Mucosa of gallbladder (tissue), 1 donor: ENCODE measurements at places on chromosomes 4 and X.

GRCh38 chrX:137654481-137654880 is 88.6 kb downstream of the ZIC3 start:
- DNase-seq = no peak

- DNase-seq = peak; percentile 62
Observed at GRCh38 chr4:82515705-82516104, 46.1 kb downstream of the TMEM150C start.

DNA sequence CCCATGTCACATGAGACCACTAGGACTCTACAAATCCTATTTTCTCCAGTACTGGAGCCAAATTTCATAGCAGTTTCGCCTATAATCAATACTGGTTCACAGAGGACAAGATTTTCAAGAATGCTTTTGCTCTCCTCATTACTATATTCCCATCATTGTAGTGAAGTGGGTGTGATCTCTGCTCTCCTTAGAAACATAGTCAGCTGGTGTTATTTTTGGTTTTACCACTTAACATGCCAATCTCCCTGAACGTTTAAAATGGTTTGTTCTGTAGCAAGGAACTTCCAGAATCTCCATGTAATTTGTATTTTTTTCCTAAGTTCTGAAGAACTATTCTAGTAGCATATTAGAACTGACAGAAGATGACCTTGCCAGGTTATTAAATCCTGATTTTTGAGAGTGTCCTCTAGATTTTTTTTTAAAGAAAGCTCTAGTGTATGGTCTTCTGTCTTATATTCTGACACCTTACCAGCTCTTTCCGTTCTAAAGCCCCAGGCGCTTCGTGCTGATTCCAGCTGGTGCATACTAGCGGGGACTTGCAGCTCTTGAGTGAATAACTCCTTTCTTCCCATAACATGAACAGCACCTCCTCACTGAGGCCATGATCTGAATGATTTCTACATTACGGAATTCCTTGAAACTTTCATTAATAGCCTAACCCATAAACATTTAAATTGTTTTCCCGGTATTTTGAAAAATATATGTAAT is 1372.9 kb downstream of the TECRL start:
- no peak for DNase-seq

DNA sequence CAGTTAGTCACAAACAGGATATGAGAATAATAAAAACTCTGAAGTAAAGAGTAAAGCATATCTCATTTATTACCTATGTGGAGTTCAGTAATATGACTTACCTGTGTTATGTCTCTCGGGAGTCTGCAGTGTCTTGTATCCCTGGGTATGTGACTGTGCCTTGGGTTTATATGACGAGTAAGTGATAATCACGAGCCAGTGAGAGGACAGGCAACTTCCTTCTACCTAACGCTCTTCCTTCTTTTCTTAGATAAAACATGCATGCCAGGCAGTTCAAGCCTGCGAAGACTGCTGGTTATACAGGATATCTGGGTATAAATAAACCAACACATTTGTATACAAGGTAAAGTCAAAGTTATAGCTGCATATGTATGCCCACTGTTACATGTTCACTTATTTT is at the start of gene HPGDS:
HPGDS (minus strand) TSS at position 143 of the 400 bp plus-strand sequence. CDS start 8,207 bp downstream, outside the sequence.
- no peak for DNase-seq

DNA sequence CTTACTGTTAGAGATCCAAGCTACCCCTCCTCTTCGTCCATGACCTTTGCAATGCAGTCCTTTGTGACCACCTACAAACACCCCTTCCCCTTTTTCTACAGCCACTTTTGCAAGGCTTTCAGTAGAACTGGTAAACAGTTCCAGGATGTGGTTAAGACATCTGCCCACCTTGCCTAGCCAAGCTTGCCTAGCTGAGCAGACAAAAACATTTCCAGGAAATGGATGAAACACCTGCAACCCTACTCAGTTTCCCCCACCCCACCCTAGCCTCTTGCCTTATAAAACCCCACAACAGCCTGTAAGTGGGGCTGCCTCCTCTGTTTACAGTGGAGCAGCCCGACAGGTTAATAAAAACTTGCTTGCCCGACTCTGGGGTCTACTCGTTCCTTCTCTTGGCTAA is 133.8 kb downstream of the ZC4H2 start:
- no peak for DNase-seq

DNA sequence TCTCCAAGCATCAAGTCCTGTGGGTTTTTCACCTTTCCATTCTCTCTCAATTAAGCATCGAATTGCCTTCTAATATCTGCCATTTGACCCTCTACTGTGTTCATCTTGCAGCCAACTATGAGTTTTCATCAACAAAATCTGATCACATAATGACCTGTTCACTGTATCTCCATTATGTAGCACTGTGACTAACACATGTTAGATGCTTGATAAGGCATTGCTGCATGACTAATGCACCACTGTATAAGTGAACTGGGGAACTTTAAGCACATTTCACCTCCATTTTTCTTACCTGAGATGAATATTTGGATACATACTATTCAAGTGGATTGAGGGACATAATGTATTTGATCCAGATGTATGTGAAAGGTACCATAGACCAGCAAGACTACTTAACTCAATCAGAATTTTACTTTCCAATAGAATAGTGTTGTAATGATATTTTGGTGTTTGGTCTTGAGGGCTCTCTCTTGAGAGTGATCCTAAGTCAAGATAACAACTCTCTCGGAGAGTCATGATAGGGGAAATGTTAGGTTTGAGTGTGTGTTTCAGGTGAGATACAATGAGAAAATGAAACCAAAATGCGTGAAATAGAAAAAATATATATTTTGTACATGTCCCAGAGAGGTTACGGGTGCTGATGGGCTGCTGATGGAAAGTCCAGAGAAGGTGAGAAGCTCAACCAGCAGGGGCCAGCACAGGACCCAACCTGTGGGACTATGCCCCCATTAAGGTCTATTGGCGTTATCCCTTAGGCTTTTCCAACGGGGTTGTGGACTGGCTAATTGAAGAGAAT is 60.2 kb upstream of the HS3ST1 start:
- no peak for DNase-seq

DNA sequence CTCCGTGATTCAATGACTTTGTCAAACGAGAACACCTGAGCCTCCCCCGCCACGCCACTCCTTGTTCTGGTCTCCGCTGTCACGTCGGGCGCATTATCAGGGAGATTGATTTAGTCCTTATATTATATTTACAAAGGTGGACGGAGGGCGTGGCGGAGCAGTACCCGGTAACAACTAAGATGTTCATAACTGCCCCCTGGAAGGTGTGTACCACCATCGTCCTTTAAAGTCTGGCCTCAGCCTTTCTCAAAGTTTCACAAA is 284.2 kb downstream of the PACRGL start:
- no peak for DNase-seq

GRCh38 chr4:33268776-33269175 is 2548.6 kb downstream of the PCDH7 start:
- DNase-seq = no peak

- no peak for DNase-seq
Observed at GRCh38 chr4:82217986-82218715, 155.6 kb downstream of the HNRNPD start.

GRCh38 chr4:18234108-18234507 is 212.6 kb upstream of the LCORL start:
- no peak for DNase-seq

GRCh38 chrX:73134741-73135140 is 55.4 kb upstream of the PABPC1L2A start:
- no peak for DNase-seq

DNA sequence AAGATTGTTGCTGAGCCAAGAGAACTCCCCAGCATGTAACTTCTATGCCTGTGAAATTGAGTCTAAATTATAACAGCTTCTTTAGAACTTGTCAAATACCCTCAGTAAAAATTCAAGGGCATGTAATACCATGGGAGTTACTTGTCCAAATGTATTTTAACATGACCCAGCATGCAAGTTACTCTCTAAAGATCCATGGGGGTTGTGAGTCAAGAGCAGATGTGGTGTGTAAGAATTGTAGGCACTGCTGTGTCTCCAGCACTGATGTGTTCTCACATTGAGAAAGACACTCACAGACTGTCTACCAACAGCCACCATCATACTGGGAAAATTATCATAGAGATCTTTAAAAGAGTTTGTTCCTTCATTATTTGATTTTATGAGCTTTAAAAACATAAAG is 237.4 kb upstream of the IL1RAPL1 start:
- no peak for DNase-seq

DNA sequence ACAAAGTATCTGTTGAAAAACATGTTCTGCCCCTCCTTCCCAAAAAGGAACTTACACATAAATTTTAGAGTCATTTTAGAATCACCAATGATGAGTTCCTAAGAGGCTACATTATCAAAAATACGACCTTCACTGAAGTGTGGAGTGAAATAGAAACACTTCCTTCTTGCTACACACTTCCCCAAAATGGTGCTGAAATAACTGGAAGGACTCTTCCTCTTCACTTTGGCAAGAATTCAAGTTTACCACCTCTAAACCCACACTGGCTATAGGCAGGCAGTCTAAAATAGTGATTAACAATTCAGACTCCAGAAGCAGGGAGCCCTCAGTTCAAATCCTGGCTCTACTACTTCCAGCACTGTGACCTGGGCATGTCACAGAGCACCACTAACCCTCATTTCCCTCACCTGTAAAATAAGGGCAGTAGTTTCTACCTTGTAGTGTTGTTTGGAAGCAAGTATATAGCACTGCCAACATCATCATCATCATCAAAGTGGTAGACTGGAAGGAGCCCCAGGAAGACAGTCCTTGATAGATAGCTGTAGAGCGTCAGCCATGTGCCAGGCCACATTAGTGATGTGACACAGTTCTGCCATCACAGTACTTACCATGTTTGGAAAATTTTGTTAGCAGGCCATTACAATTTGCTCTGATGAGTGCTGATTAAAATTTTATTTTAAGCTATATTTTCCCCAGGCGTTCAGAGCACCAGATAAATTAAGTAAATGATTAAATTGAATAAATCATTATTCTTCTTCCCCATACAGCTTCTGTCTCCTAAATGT is 103.3 kb downstream of the PARM1 start:
- DNase-seq = no peak

GRCh38 chr4:80705311-80705710 is 325.2 kb upstream of the BMP3 start:
- no peak for DNase-seq

- DNase-seq = no peak
Observed at GRCh38 chrX:323721-324628, 5.4 kb upstream of the GTPBP6 start.

DNA sequence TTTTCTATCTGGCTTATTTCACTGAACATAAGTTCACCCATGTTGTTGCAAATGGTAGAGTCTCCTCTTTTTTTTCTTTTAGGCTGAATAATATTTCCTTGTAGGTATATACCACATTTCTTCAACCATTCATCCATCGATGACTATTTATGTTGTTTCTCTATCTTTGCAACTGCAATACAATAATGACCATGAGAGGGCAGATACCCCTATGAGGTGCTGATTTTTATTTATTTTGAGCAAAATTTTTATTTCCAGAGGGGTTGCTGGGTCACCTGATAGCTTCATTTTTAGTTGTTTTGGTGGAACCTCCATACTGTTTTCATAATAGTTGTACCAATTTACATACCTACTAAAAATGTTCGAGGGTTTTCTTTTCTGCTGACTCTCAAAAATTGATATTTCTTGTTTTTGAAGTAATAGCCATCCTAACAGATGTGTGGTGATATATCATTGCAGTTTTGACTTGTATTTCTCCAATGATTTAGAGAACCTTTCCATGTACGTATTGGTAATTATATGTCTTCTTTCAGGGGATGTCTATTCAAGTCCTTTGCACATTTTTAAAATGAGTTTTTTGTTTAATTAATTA is 1697.0 kb downstream of the PCDH7 start:
- DNase-seq = no peak

DNA sequence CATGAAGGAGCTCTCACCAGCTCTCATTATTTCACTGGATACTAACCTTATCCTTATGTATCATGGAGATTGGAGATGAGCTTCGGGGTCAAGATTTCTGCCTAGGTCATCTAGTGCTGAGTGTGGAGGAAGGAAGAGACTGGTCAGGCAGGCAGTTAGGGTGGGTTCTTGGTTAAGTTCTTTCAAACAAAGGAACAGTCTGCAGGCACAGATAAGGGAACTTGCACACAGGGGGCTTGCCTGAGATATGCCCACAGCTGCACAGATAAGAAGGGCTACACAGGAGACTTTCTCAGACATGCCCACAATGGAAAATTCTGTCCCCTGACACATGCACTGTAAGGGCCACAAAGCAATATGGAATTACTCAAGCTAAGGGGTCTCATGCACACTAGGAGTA is 904.1 kb downstream of the NLGN4X start:
- DNase-seq = no peak
